ENCODE measurements at places on chromosomes 12 and 14.

DNA sequence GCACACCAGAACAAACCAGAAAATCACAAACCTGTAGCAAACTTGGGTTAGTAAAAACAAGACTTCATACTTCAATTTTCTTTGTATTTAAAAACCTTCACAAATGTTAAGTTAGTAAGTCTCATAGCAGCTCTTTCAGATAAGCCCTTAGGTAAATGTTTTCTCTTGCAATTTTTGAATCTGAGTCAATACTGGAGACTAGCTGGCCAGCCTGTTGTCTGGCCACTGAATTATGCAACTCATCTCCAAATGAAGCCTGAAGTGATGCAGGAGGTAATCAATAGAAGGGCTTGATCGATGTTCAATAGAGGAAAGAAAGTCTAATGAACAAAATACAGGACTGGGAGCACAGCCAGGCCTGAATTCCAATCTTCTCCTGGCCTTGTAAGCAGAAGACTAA lies 465.2 kb downstream of the LRIG3 start:
- DNase-seq = no peak

GRCh38 chr14:65495196-65495595 lies 82.7 kb downstream of the FUT8 start:
- DNase-seq = peak; percentile 4

DNA sequence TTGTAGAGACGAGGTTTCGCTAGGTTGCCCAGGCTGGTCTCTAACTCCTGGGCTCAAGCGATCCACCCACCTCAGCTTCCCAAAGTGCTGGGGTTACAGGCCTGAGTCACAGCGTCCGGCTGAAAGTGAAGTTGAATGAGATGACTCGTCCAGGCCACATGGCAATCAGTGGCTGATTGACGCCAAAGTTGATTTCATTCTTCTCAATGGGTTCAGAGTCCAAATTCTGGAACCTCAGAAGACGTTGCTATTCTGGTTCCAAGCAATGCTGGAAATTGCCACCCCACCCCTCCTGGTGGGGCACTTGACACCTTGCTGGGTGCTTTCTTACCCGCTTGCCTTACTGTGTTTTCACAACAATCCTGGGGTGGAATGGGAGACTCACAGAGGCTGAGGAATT lies 14.9 kb downstream of the ABCB9 start:
- no peak for DNase-seq

GRCh38 chr12:100995771-100996170 lies 201.2 kb downstream of the ANO4 start:
- DNase-seq = no peak

DNA sequence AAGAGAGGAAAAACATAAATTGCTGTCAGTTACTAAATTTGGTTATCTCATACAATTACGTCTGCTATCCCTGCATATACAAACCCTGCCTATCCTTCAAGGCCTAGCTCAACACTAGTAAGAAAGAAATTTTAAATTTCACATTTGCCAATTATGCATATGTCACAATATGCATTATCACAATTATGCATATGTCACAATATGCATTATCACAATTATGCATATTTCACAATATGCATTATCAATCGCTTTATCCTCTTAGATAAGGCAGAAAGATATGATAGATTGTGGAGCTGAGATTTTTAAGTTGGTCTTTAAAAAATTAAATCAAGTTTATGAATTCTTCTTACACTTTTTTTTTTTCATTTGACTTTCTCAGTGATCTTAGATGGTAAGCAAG lies 195.0 kb upstream of the ABCD2 start:
- no peak for DNase-seq

- DNase-seq = no peak
Observed at GRCh38 chr14:72708708-72709475, 185.0 kb downstream of the DPF3 start.

GRCh38 chr14:99072956-99073355 lies 199.0 kb downstream of the BCL11B start:
- no peak for DNase-seq

DNA sequence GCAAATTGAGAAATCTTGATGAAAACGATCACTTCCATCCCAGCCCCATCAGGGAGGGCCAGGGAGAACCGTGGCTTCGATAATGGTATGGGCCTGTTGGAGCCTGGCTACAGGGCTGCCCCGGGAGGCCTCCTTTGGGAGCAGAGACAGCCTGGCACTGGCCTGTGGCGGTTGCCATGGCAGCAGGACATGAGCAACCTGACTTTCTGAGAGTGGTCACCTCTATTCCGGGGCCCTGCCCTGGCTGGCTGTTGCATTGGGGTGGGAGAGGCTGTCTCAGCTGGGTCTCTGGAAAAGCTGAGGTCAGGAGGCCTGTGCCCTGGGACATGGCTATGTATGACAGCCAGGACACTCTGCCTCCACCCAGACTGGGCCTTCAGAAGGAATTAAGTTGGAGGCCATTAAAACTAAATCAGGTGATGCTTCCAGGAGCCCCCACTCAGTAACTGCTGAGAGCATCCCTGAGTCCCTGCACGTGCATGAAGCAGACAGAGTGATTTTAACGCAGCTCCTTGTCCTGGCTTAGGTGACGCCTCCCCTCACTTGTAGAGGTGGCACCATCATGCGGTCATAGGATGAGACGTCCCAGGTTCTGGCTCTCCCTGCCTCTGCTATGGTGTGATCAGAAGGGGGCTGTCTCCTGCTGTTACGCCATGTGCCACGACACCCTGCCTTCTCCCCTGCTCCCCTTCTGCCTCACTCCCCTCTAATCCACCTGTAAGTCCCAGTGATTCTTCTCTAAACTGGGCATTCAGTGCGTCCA lies 126.3 kb downstream of the SLC25A47 start:
- no peak for DNase-seq

DNA sequence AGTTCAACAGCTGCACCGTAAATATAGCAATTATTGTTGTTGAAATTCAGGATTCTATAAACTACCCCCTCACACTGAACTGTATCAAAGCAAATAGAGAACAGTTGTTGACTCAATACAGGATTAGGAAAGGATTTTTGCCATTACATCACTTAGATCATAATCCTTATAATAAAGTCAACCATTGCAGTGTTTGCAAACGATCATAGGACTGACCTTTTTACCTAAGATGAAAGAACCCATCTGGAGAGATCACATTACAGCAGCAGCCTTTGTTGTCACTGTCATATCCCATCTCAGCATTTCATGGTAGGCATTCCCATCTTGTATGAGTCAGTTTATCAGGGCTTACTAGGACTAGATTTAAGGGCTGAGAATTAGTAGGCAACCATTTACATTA lies 96.1 kb downstream of the IPO8 start:
- no peak for DNase-seq

GRCh38 chr14:77812028-77812427 lies 12.1 kb downstream of the ADCK1 start:
- DNase-seq = no peak

DNA sequence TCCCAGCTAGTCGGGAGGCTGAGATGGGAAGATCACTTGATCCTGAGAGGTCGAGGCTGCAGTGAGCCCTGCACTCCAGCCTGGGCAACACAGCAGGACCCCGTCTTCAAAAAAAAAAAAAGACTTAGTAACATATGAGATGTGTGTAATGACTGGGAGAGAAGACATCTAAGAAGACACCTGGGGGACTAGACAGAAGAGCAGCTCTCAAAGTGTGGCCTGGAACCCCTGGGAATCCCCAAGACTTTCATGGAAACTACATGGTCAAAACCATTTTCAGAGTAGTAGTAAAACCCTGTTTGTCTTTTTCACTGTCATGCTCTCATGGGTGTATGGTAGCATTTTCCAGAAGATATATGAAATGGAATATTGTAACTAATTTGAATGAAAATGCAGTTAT lies 45.3 kb downstream of the R3HDM2 start:
- no peak for DNase-seq

DNA sequence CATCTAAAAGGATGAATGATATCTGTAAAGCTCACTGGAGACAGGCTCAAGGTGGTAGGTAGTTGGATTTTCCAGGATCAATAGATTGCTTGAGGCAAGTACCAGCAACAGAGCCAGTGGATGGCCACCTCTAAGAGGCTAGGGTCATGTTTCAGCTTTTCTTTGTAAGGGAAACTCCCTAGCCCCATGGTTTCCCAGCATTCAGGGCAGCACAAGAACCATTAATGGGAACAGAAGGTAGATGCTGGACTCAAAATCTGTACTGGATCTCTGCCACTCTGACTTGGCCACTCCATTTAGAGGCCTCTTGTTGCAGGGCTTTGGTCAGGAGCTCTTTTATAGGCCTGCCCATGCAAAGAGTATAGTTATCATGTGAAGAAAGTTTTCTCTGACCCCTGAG lies 76.1 kb upstream of the DYRK2 start:
- no peak for DNase-seq

DNA sequence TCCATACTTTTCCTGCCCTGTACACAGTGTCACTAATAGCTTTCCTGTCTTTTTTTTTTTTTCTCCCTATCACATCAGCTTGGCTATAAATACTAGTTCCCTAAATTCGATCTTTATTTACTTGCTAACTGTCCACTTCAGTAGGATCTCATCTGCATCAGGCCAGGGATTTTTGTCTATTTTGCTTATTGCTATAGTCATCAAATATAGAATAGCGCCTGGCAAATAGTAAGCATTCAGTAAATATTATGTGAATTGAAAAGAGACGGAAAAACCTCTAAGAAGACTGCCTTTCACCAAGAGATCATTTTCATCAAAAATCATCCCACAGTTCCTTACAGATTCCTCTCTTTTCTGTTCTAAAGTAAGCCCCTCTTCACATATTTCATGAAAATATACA lies 429.1 kb downstream of the FLRT2 start:
- DNase-seq = no peak

GRCh38 chr14:77067632-77068516 lies 30.2 kb upstream of the CIPC start:
- peak; percentile 76 for DNase-seq

DNA sequence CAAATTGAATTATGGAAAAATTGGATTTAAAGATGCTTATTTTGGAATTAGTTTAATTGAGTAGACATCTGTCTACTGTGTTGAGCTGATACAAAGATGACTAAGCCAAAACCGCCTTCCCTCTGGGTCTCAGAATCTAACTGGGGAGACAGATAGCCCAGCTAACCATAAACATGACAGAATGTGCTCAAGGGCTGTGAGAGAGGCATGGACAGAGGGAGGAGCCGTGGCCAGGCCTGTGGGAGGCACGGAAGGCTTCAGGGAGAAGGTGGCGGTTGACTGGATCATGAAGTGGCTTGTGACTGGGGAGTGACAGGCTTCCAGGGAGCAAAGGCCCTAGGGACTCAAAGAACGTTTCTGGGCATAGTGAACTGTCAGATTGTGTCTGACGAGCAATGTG lies 74.6 kb downstream of the DACT1 start:
- DNase-seq = no peak

DNA sequence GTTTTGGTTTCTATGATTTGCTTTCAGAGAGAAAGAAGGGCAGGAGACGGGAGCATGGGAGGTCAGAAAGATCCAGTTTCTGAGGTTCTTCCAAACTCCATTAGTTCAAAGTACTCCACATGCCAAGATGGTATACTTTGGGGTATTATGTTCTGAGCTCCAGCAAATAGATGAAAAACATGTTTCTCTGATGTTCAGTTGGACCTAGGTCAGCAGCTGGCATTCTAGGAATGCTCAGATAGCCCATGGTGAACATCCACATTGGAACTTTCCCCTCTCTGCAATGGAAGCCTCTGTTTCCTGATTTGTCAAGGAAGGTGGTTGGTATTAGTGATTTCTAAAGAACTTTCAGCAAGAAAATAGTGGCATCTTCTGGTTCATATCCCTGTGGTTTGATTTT lies 257.5 kb downstream of the KTN1 start:
- DNase-seq = no peak

DNA sequence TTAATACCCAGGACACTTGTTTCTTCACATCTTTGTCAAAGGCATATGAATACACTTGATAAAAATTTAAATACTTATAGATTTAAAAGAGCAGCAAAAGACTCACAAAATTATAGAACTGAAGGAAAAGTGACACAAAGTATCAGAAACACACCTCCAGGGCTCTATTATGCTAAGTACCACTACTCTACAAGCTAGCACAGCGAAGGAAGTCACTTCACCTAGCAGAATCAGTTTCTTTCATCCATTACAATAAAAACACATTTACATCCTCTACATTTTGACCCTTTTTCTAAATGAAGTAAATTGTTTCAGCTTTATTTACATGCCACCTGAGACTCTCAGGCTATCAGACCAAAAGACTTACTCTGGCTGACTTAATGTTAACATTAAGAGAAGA lies 26.6 kb upstream of the PTPRB start:
- DNase-seq = no peak

DNA sequence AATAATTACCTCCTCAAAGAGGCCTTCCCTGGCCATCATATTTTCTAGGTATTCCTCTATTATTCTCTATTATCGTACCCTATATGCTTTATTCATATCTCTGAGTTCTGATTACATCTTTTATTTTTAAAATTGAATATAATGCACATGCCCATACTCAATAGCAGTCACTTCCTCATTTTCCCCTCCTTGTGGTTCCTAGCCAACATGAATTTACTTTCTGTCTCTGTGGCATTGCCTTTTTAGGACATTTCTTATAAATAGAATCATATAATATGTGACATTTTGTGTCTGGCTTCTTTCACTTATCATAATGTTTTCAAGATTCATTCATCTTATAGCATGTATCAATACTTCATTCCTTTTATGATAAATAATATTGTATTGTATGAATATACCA lies 74.4 kb upstream of the TRHDE start:
- no peak for DNase-seq

DNA sequence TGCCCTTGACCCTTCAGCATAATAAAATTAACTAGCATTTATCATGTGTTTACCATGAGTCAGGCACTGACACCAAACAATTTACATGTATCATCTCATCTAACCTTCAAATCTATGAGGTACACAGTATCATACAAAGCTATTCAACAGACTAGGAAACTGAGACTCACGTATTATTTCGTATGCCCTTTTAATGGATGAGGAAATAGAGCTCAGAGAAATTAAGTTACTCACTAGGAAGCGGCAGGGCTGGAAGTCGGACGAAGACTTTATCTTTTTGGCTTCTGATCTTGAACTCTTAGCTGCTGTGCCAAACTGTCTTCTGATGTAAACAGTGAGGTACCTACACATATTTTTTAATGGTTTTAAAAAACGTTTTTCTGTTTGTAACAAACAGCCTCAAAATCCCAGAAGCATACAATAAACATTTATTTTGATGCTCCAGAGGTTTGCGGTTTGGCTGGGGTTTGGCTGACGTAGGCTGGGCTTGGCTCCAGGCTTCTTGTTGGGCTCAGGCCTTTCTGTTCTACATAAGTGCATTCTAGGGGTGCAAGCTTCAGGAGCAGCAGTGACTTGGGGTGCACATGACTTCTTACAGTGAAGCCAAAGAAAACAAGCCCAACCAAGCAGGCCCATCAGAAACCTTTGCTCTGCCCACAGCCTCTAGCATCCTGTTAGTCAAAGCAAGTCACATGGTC lies 184.7 kb downstream of the TBX5 start:
- no peak for DNase-seq

Data from hepatic stellate cell (primary cell).